ENCODE measurements at places on chromosomes 16 and 17.
A peak's percentile ranks its signal among the peaks of the same experiment; 100 is the strongest.

GRCh38 chr17:78289802-78290363 lies 58.5 kb downstream of the TMEM235 start:
- DNase-seq: peak; percentile 44

DNA sequence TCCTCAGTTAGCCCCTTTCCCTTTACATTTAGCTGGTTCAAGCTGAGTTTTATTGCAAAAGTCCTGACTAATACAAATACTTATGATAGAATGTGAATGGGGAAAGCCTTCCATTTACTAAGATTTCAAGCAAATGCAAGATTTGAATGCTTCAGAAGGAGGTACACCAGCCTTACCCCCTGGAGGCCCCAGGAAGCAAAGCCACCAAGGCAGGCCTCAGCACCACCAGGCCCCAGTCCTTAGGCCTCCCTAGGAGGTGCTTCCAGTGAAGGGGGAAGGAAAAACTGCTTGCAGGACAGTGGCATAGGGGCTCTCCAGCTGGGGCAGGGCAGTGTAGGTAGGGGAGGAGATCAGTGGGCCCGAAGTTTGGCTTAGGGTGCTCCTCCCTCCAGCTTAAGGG lies 7.3 kb upstream of the PRPSAP2 start:
- no peak for DNase-seq

GRCh38 chr16:5461141-5461540 lies 363.5 kb upstream of the EEF2KMT start:
- DNase-seq: no peak

GRCh38 chr16:88405216-88406060 lies 22.7 kb downstream of the ZNF469 start:
- no peak for DNase-seq

DNA sequence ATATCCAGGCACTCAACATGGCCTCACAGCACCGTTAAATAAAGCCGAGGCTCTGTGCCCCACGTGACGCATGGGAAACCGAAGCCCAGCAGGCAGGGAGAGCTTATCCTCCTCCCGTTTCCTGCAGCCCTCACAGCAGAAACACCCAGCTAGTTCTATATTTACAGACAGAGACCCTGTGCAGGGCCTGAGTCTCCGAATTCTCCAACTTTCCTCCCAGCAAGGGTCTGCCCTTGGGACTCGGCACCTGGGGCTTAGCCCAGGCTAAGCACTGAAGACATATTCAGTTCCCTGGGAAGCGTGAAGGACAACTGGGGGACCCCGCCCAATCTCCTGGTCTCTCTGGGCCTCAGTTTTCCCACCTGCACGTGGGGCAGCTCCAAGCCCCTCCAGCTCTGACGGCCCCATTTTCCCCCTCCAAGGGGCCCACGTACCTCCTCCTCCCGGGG lies 29.2 kb downstream of the TRPV3 start:
- no peak for DNase-seq

- DNase-seq: peak; percentile 56
Observed at GRCh38 chr17:28744104-28744971, 527 bp downstream of the TRAF4 start.

DNA sequence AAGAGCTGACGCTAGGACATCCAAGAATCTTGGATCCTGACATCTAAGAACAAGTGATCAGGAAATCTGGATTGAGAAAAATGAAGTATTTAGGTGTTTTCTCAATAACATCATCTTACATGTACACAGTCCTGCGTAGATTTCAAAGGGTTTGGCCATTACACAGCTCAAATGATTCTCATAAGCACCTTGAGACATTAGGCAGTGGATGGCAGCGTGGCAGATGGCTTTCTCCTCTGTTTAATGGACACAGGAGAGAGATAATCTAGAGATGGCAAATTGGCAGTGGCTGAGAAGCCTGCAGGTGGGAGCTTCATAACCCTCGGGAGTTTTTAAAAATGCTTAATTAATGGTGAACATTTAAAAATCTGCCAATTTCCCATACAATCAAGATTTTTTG lies 137.5 kb downstream of the ZFHX3 start:
- DNase-seq: no peak

- DNase-seq: peak; percentile 71
Observed at GRCh38 chr16:15642557-15643047, 352 bp downstream of the MARF1 start.

DNA sequence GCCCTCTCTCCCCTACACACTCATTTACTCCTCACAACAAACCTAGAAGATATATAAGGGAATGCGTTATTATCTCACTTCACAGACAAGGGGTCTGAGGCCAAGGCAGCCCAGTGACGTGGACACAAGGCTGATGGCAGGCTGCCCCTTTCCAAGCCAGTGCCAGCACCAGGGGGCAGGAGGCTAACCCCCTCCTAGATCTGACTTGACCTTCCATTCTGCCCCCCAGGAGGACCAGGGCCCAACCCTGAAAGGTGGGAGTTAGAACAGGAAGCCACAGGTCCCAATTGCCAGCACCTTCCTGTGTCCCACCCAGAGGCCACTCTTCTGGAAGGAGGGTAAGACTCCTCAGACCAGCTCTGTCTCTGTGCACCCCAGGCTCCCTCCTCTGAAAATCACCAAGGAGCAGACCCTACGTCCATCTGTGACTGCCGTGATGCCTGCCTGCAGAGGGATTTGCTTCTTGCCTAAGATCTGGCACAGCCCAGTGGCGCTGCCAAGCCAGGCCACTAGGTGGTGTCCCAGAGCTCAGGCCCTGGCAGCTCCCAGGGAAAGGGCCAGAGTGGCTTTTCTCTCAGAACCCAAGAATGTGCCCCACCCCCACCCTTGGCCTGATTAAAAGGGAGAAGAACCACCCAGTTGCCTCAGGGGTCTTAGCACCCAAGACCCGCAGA lies 42.4 kb upstream of the MRPS23 start:
- peak; percentile 62 for DNase-seq

DNA sequence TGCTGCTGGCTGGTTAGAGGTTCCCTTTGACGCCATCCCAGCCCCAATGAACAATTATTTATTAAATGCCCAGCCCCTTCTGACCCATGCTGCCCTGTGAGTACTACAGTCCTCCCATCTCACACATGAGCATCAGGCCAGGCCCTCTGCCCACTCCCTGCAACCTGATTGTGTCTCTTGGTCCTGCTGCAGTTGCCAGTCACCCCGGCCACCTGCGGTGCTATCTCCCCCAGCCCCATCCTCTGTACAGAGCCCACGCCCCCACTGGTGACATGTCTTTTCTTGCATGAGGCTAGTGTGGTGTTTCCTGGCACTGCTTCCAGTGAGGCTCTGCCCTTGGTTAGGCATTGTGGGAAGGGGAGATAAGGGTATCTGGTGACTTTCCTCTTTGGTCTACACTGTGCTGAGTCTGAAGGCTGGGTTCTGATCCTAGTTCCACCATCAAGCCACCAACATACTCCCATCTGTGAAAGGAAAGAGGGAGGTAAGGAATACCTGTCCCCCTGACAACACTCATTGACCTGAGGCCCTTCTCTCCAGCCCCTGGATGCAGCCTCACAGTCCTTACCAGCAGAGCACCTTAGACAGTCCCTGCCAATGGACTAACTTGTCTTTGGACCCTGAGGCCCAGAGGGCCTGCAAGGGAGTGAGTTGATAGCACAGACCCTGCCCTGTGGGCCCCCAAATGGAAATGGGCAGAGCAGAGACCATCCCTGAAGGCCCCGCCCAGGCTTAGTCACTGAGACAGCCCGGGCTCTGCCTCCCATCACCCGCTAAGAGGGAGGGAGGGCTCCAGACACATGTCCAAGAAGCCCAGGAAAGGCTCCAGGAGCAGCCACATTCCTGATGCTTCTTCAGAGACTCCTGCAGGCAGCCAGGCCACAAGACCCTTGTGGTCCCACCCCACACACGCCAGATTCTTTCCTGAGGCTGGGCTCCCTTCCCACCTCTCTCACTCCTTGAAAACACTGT lies 11.3 kb downstream of the CX3CL1 start:
- DNase-seq: no peak

- DNase-seq: peak; percentile 61
Observed at GRCh38 chr17:75601057-75601987, 13.7 kb downstream of the MYO15B start.

- DNase-seq: peak; percentile 75
Observed at GRCh38 chr16:74998481-74999218, at the start of gene ZNRF1. Gene ZNRF1 (plus strand): TSS chr16:74999024. CDS start chr16:74999672, 648 bp downstream.

- no peak for DNase-seq
Observed at GRCh38 chr16:79069633-79070032, 530.9 kb downstream of the MAF start.

GRCh38 chr16:11624636-11625607 lies 38.2 kb upstream of the LITAF start:
- DNase-seq: no peak

- no peak for DNase-seq
Observed at GRCh38 chr16:21264571-21265036, 13.5 kb downstream of the CRYM start.

- peak; percentile 82 for DNase-seq
Observed at GRCh38 chr16:29899516-29900101, at the start of gene SEZ6L2. Gene SEZ6L2 (minus strand): TSS chr16:29899550. CDS start chr16:29899019, 531 bp downstream.

DNA sequence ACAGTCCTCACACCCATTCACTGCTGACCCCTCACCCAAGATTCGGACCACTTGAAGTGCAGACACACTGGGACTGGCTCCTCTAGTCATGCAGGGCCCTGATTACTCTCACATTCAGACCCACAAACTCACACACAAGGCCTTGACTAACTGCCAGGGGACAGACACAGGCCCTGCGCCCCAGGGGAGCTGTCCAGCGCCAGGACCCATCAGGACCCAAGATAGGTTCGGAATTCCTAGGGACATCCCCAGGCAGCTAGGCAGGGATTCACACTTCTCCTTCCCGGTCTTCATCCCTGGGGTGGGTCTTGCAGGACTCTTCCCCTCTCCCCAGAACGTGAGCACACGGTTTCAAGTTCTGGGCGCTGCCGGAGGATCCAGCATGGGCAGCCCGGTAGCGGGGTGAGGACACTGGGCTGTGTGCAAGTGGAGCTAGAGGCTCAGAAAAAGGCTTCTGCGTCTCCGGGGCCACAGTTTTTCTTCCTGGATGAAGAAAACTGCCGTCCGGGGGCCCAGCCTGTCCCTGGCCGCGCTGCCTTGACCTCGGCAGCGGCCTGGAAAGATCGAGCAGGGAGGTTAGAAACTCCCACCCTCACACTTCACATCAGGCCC lies 1.6 kb downstream of the SEZ6 start:
- no peak for DNase-seq

- DNase-seq: no peak
Observed at GRCh38 chr16:56916571-56917403, 15.2 kb upstream of the HERPUD1 start.

- no peak for DNase-seq
Observed at GRCh38 chr17:5509482-5509881, 23.1 kb downstream of the MIS12 start.

- DNase-seq: no peak
Observed at GRCh38 chr16:28543072-28543471, 4.3 kb upstream of the NUPR1 start.

DNA sequence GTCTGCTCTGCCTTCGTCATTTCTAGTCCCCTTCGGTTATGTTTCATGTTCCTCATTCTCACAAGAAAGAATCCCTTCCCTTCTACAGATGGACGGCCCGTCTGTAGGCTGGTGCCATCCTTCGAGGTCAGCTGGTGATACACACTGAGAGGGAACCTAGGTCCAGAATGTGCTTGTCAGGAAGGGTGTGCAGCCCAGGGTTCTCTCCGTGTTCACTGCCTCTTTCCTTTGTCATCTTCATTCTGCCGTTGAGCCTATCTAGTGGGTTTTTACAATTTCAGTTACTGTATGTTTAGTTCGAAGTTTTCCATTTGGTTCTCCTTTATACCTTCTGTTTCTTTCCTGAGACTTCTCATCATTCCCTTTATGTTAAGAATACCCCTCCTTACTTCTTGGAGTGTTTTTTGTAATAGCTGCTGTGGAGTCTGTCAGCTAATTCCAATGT lies 18.9 kb downstream of the KIAA0513 start:
- no peak for DNase-seq

DNA sequence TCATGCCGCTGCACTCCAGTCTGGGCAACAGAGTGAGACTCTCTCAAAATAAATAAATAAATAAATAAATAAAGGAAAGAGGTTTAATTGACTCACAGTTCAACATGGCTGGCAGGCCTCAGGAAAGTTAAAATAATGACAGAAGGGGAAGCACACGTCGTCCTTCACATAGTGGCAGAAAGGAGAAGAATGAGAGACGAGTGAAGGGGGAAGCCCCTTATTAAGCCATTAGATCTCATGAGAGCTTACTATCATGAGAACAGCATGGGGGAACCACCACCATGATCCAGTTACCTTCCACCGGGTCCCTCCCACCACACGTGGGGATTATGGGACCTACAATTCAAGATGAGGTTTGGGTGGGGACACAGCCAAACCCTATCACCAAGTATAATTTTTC lies 54.5 kb downstream of the PAFAH1B1 start:
- DNase-seq: no peak

DNA sequence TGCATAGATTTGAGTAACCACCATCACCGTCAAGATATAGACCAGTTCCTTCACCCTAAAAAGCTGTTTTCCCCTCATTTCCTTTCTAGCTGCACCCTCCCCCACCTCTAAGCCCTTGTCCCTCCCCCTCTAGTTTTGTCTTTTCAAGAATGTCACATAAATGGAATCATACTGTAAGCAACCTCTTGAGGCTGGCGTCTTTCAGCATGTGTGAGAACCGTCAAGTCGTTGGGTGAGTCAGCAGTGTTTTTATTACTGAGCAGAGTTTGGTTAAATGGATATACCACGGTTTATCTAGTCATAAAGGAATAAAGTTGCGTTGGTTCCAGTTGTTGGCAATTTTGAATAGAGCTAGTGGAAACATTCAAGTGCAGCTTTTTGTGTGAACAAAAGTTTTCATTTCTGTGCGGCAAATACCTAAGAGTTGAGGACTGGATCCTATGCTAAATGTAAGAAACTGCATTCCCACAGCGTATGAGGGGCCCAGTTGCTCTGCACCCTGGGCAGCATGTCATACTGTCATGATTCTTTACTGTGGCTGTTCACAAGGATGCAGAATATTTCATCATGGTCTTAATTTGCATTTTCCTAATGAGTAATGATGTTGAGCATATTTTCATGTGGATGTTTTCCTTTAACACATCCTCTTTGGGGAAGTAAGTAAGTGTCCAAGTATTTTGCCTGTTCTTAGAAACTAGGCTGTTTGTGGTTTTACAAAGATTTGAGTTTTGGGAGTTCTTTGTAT lies 264.3 kb downstream of the CPPED1 start:
- DNase-seq: no peak

- DNase-seq: no peak
Observed at GRCh38 chr17:47304186-47304585, 19.6 kb upstream of the EFCAB13 start.

DNA sequence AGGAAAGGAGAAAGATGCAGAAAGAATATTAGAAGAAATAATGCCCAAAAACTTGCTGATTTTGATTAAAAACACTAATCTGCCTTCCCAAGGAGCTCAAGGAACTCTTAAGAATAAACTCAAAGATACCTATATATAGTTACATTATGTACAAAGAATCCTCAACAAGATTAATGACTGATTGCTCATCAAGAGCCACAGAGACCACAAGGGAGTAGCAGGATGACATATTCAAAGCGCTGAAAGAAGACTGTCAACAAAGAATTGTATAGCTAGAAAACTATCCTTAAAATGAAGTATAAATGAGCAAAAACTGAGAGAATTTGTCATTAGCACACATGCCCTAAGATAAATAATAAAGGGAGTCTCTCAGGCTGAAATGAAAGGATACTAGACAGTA lies 6.2 kb downstream of the LPCAT2 start:
- DNase-seq: no peak

Measured in T-helper 17 cell (primary cell).